NCI-H1092 (cell line): ENCODE measurements at places on chromosomes 6 and 20.

- DNase-seq = no peak
Measured at GRCh38 chr20:48187851-48188250, 402.6 kb upstream of the SULF2 start.

- no peak for DNase-seq
Measured at GRCh38 chr20:37741055-37741454, 47.2 kb downstream of the CTNNBL1 start.

DNA sequence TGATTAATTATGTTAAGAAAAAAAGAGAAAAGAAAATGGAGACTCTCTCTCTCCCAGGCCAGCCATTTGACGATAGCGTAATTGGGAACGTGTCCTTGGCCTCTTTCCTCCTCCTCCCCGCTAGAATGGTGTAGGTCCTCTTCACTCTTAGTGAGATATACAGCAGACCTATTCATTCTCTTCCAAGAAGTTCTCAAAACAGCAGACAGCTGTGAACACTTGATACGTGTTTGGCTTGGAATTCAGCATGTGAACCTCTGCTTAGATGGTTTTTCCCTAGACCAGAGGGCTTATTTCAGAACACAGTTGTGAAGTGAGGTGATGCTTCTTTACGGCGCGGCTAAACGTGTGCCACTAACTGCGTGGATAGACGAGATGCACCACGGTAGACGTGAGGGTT lies 32.6 kb upstream of the TULP4 start:
- DNase-seq = no peak

GRCh38 chr20:62530643-62531032 lies 54.8 kb upstream of the GATA5 start:
- DNase-seq = no peak

DNA sequence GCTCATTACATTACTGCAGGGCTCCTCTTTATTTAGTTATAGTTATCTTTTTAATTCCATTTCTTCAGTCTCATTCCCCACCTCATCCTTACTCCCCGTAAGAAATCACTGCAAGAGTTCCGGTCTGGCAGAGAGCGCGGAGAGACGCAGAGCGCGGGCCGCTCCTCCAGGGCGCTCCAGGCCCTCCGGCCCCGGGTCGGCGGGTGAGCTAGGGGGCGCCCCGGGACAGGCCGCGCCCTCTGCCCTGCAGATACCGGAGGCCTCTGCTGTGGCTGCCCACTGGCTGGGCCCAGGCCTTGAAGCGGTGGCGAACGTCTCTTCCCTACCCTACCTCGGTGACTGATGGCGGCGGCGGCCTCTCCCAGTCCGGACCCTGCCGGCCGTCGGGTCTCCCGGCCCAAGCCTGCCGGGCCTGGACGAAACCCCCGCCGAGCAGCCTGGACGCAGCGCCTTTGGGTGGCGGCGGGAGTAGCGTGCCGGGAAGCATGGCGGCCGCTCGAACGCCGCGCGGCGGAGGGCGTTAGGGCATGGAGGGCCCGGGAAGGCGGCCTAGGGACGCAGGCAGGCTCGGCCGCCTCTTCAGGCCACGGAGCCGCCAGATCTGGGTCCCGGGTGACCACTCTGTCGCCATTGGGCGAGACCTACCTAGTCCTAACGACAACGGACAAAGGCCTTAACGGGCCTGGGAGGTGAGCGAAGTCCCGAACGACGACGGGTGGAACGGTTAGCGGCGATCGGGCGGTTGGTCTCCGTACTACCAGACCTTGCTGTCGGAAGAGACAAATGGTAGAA lies 16.4 kb upstream of the HMGN4 start:
- peak; percentile 38 for DNase-seq

- no peak for DNase-seq
Measured at GRCh38 chr6:148090326-148090725, 252.3 kb upstream of the SASH1 start.

- no peak for DNase-seq
Measured at GRCh38 chr6:88115307-88115706, 50.8 kb downstream of the CNR1 start.

DNA sequence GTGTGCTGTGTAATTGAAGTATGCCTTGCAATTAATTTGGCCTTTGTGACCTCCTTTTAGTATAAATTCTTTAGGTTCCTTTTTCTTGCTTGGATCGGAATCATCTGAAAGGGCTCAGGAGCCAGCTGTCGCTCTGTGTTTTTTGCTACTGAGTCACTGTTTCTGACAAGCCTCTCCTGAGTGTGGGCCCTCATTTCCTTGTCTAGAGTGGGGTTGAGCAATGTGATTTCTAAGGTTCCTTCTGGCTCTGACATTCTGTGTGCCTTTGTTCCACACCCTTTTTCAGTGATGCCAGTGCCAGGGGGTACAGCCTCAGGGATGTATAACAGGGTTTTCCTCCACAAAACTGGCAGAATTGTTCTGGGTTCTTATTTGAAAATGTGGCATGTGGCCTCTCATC lies 26.5 kb downstream of the DAAM2 start:
- DNase-seq = no peak

- DNase-seq = no peak
Measured at GRCh38 chr20:58711266-58712051, 18.9 kb downstream of the NPEPL1 start.

DNA sequence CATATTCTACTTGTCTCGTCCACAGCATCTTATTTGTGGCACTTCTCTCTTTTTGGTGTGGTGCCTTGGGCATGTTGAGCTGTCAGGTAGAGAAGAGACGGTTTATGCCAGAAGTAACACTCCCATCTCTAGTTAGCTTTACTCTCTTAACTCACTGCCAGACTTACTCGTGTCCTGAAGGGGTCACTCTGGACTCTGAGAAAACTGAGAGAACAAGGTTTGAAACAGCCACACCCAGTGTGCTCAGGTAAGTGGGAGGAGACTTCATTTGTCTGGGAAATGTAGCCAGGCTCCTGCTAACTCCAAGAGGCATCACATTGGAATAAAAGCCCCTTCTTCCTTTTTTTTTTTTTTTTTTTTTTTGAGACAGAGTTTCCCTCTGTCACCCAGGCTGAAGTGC lies 360.8 kb downstream of the QKI start:
- no peak for DNase-seq

GRCh38 chr20:24384865-24385264 lies 84.6 kb upstream of the SYNDIG1 start:
- no peak for DNase-seq

DNA sequence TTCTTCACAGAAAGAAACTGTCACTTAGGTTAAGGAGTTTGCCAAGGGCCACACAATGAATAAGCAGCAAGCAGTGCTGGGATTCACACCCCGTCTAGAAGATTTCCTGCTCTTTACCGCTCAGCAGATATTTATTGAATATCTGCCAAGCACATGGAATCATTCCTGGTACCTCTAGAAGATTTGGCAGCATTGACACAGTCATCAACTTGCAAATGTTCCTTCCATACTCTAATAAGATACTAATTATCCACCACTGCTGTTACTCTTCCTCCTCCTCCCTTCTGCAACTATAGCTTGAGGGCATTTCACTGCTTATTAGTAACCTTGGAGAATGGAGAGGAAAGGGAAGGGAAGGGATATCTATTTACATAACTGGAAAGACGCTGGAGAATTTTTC lies 13.0 kb downstream of the MOXD1 start:
- no peak for DNase-seq

DNA sequence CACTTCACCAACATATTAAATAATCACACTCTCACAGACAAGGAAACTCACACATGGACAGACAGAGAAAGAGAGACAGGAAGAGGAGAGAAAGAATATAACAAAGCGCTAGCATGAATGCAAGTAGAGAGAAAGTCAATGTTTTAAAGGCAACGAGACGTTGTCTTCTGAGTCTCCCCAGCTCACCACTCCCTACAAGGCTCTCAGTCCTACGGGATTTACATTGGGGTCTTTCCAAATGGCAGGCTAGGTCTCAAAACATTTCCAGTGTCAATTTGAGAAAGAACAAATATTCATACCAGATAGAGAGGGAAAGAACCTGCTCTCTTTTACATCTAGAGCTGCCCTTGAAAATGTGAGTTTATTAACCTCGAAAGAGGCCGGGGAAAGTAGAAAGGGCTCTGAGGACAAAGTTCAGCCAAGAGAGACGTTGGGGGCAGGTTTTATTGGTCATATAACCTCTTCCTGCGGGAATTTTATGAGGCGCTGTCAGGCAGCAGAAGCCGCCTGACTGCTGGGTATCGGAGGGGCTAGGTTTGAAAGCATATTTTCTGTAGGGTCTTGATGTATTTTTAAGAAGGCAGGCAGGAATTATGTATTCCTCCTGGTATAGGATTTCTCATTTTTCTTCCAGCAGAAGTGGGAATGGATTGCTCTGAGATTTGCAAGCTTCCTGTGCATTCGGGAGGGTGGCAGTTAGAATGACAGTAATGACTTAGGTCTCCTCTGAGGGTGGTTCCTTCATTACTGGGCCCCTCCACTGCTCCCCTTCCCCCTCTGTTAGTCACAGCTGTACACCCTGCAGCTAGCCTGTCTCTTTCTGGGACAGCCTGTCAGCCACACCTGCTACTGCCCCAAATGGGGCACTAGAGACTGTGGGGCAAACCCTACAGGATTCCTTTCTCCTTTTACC lies 34.4 kb upstream of the KIF16B start:
- DNase-seq = no peak

- no peak for DNase-seq
Measured at GRCh38 chr6:143112837-143113236, 52.1 kb downstream of the AIG1 start.

DNA sequence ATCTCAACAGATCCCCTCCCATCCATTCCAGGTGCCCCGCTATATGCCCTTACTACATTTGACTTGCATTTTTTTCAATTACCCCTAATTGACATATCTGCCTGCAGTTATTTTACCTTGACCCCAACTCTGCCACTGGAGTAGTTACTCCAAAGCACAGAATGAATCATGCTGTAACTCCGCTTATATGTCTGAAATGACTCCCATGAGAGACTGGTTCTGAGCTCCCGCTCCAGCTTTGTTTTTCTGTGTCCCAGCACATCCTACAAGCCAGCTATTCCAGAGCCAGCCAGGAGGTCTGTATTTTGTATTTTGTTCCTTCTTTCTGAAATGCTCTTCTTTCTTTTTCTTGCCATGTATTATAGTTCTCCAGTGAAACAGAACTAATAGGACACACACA lies 10.9 kb upstream of the NOX3 start:
- no peak for DNase-seq

GRCh38 chr20:20273286-20273685 lies 94.6 kb upstream of the INSM1 start:
- no peak for DNase-seq

GRCh38 chr6:36353411-36353915 lies 16.8 kb upstream of the BNIP5 start:
- no peak for DNase-seq

- no peak for DNase-seq
Measured at GRCh38 chr20:47682028-47682783, 103.1 kb downstream of the SULF2 start.

- no peak for DNase-seq
Measured at GRCh38 chr6:151553416-151554165, 59.8 kb downstream of the CCDC170 start.

- DNase-seq = no peak
Measured at GRCh38 chr20:53309515-53309914, 284.1 kb downstream of the ZNF217 start.

DNA sequence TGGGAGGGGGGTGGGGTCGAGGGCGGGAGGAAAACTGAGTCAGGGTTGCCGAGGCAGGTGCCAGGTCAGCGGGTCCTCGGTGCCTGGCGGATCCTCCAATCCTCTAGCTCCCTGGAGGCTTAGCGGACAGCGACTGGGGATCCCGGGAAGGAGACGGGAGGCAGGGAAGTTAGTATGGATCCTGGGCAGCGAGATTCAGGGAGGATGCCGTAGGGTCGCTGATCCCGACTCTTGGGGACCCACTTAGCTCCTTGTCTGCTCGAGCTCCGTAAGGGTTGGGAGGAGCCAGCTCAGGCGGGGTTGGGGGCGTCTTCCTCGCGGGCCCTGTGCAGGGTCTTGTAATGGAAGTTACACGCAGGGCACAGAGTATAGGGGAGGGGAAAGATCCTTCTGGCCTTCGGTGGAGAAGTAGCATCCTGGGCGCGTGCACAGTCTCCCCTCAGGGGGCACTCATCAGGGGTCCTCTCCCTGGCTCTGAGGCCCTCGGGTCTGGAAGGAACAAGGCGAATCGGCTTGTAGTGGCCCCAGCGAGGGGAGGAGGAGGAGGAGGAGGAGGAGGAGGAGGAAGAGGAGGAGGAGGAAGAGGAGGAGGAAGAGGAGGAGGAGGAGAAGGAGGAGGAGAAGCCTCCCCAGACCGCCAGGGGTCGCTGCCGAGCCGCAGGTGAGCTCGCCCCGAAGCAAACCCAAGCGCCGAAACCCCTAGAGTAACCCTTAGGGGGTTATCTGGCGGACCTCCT lies 6.4 kb upstream of the SLC12A5 start:
- peak; percentile 49 for DNase-seq
